ENCODE measurements at places on chromosomes 16 and 17.

GRCh38 chr16:1786242-1787055, 3.7 kb downstream of the NUBP2 start:
- DNase-seq = peak; percentile 20

DNA sequence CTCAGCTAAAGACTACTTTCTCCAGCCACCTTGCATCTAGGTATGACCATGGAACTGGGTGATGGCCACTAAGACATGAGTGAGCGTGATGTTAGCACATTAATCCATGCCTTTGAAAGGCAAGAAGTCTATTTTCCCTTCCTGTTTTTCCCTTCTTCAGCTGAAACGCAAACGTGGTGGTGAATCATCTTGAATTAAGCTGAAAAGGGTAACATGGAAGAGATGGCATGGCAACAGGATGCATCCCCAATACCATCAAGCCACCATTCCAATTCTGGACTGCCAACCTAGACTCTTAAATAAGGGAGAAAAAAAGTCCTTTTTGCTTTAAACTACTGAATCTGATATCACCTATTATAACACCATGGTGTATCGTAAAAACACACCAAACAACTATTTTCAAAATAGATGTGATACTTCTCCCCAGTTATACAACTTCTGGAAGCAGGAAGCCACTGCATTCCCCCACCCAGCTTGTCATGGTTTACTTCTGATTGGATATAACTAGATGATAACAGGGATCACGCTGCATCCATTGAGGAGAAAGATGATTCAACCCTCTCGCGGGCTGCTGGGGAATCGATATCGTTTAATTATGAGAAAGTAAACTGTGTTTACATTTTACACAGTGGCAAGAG, 368.6 kb downstream of the CDH13 start:
- DNase-seq = no peak

DNA sequence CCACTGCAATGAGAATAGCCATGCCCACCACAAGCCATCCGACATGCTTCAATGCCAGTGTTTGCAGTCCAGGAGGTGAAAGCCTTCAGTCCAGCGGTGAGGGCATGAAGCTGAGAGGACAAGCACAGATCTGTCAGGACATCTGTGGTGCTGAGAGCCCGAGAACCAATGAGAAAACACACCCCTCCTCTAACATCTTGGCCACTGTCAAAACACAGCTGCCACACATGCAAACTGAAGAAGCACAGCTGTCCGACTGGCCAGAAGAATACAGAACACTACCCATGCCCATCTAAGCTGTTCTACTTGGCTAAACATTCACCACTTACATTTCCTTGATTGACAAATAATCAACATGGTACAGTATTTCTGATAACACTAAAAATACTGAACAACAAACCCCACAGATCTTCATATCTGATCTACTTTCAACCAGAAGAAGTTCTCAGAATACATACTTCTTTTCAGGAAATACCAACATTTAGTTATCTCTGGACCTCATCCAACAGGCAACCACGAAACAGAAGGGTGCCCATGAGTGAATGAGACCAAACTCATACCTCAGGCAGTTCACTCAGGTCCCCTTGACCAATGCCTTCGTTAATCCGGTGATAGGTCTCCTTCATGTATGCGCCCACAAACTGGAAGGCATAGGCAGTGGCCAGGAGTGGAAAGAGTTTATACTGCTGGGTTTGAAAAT, 10.2 kb upstream of the FBF1 start:
- peak; percentile 66 for DNase-seq

- no peak for DNase-seq
These were observed 33.1 kb upstream of the HERPUD1 start for GRCh38 chr16:56898847-56899246.

DNA sequence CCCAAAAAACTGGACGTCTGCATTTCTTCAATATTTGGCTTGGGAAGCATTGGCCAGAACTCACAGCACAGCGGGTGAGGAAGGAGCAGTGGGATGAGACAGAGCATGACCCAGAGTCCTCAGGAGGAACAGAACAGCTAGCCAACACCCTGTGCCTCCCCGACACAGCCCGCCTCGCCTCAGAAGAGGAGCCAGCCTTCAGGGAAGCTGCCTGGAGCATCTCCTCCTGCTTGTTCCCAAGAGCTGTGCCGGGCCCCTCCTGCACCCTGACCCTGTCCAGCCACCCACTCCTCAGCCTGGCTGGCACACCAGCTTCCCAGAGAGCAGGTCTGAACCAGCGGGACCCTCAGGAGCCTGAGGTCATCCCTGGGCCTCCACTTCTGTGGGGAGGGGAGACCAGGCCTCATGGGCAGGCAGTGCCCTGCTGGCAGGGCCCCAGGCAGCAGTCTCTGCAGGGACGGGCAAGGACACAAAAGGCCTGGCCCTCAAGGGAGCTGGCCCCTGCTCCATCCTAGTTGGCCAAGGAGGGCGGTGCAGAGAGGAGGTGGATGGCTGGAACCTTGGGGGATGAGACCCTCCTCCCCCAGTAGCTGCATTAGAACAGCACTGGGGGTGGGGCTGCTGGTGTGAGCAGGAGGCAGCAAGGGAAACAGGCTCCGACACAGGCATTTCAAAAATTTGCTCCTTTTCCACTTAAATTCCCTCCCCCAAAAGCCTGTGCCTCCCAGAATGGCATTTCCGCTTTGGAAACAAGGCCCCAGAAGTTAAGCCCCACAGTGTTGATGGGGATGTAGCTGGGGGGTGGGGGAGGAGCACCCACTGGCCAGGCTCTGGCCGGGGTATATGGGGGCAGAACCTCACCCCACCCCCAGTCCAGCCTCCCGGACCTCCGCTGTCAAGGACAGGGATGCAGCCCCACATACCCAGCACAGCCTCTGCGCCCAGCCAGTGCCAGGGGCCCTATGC, 1.8 kb upstream of the BCAR1 start:
- DNase-seq = peak; percentile 53

- no peak for DNase-seq
These were observed 2.2 kb downstream of the KCNH6 start for GRCh38 chr17:63525190-63525946.

GRCh38 chr16:50395763-50396710, 27.2 kb upstream of the BRD7 start:
- no peak for DNase-seq

Measured in right hindlimb (tissue), 1 donor.